GF-D8 (cell line): ENCODE measurements at places on chromosomes 6 and 20.
A peak's percentile ranks its signal among the peaks of the same experiment; 100 is the strongest.

GRCh38 chr6:149031859-149032598, 285.2 kb downstream of the UST start:
- no peak for DNase-seq

- no peak for DNase-seq
Measured at GRCh38 chr6:113458368-113459010, 398.7 kb upstream of the MARCKS start.

- no peak for DNase-seq
Measured at GRCh38 chr6:7912736-7913517, 2.3 kb upstream of the TXNDC5 start.

DNA sequence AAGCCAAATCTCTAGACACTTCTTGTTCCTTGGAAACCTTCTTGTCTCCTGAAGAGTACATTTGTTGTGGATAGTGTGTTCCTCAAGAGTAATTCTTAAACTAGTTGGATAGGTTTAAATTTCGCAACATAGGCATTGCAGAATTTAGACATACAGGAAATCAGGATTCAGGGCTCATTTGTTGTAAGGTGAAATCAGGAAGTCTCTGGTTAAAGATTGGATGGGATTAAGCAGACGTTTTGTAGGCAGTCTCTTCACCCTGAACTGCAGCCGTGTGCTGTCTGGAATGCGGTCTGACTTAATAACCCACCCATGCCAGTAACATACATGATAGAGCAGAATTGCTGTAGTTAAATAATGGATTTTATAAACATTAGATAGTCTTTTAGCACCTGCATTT, 21.7 kb downstream of the HIVEP1 start:
- peak; percentile 29 for DNase-seq

DNA sequence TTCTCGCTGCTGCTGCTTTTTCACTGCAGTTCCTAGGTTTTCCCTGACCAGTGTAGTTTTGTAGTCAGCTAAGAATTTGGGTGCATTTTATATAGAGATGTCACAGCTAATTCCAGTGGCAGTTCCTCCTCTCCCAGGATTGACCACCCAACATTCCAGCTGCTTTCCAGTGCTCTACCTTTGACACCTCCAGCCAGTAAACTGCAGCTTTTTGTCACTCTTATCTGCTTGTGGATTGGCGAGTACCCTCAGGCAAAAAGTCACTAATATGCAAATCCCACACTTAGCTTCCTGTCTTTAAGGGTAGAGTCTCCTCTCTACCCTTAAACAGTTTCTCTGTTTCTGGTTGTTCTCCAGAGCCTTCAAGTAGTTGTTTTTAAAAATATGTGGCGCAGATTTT, 146.9 kb upstream of the KCNG1 start:
- no peak for DNase-seq
